Right renal pelvis (tissue), 4 donors: ENCODE measurements at places on chromosomes 7 and 10.

DNA sequence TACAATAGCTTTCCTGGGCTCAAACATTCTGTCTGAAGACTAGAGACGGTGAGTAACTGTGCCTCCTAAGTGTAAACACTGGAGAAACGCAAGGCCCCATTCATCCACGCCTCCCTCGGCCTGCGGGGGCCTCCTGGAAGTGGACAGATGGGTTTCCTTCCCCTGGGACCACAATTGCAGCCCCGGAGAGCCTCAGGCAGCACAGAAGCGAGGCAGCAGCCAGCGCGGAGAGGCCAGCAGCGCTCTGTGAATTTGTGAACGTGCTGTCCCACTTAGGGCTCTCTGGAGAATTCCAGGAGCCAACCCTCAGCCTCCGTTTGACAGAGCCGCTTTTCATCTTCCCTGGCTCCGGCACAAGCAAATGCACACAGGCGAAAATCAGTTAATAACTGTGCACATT lies 23.2 kb upstream of the CALN1 start:
- no peak for DNase-seq

DNA sequence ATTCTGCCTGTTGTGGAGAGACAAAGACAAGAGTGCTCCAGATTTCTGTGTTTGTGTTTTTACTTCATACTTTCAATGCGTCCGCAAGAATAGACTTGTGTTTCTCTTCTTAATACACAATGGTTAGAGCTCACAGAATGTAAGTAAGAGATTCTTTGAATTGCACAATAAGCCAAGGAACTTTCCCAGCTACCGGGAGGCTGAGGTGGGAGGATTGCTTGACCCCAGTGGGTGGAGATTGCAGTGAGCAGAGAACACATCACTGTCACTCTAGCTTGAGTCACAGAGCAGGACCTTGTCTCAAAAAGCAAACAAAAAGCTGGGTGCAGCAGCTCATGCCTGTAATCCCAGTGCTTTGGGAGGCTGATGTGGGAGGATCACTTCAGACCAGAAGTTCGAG lies 250.7 kb upstream of the MYO3A start:
- DNase-seq = no peak

- no peak for DNase-seq
These were observed 16.5 kb downstream of the RGR start for GRCh38 chr10:84261236-84261915.

DNA sequence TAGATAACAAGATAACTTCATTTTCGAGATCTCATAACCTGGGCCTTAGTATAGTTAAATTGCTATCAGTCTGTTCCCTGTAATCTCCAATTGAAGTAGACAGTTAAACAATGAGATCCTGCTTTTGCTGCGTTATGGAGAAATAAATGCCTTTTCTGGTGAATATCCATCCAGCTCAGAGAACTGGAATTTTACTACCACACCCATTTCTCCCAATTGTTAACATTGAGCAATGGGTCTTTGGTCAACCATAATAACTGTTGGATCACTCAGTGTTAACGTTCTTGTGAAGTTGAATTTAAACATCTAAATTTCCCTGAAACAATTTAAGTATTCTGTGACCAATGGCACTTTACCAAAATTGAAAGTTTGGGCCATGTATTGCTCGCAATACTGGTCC lies 3.0 kb downstream of the CALU start:
- DNase-seq = no peak
